ENCODE measurements at places on chromosomes 5 and 9.

GRCh38 chr5:172858511-172858989, 24.5 kb downstream of the ERGIC1 start:
- no peak for DNase-seq

DNA sequence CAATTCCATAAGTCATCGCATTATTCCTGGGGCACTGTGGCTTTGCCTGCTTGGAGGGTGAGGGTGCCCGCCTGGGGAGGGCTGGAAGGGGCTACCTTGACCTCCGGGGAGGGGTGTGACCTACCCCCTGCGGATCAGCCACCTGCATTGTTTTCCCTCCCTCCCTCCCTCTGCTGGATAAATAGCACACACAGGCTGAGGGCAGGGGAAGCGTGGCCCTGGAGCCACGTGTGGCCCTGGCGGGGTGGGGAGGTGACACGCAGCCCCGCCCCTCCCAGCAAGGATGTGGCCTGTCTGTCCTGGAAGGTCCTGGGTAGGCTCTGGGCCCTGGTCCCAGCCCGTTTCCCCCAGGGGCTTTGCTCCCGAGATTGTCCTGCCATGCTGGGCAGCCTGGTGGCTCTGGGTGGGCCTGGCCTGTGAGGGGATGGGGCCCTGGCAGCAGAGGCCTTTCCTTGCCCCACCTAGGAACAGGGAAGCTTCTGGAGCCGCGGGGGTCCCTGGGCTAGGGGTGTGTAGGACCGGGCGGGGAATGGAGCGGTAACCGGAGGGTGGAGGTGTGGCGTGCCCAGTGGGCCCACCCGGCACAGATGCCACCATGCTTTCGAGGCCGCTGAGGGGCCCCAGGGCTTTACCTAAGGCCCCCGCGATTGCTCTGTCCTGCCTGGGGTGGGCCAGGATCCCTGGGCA, 33.4 kb downstream of the RXRA start:
- no peak for DNase-seq

GRCh38 chr5:90558344-90559192, at the start of gene ADGRV1:
Gene ADGRV1 (plus strand): TSS chr5:90558797. CDS start chr5:90558896, 99 bp downstream.
- peak; percentile 11 for DNase-seq

- DNase-seq = no peak
These were observed 182.4 kb downstream of the CCDC171 start for GRCh38 chr9:15735083-15735857.

DNA sequence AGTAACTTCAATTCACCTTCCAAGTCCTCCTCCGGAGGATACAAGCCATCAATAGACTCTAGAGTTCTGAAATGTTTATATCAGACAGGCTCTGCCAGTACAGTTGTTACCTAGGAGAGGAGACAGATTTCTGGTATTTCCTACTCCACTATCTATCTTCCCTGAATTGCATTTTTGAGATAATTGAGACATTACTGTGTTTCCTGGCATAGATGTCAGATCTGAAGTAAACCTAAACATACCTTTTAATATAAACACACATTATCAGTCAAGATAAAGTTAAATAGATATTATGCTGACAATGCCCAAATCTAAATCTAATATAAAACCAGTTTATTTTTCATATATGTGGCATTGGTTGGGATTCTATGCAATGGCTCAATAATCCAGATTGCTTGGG, 8.2 kb upstream of the TYRP1 start:
- no peak for DNase-seq

GRCh38 chr5:73280386-73280785, 107.4 kb downstream of the TMEM174 start:
- DNase-seq = no peak

DNA sequence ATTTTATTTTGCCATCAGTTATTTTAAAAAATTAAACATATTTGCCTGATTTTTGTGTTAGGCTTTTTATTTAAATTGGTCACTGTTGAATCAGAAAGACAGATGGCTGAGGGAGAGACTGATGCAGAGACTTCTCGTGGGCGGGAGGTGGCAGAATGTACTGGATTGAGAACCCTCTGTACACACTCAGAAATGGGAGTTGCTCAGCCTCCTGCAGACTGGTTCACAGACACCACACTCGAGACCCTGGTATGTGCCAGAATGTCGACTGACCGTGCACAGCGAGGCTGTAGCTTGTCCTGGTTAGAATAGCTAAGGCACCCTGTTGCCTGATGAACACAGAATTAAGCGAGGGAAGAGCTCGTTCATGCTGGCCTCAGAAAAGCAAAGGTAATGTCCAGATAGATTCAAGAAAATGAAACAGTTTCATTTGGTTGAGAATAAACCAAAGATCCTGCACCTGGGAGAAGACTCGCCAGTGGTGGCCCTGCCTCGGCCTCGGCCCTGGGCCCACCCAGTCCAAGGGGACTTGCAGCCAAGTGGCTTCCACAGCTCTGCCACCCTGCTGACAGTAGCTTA, 71.3 kb upstream of the OTULINL start:
- no peak for DNase-seq

GRCh38 chr5:32264957-32265572, 47.7 kb downstream of the MTMR12 start:
- DNase-seq = no peak

- no peak for DNase-seq
These were observed 388.3 kb downstream of the NR2F1-AS1 start for GRCh38 chr5:93192683-93193082.

- DNase-seq = no peak
These were observed 261.0 kb downstream of the NSG2 start for GRCh38 chr5:174306345-174307030.

DNA sequence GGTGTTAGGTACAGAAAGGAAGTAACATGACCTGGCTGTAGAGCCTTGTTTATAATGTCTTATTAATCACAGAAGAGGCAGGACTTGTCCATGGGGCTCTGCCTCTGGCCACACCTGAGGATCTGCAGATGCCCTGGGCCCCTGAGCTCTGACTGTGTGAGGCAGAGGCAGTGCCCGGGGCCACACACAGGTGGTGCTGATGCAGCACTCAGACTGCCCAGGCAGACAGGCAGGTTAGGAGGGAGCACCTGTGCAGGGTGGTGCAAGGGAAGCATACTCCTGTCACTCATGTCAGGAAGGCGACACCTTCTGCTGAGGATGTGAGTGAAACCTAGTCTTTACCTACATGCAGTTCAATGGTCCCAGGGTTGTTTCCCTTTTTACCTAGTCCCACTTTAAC, 88.7 kb downstream of the CFAP90 start:
- DNase-seq = no peak

- DNase-seq = no peak
These were observed 556.6 kb upstream of the TUSC1 start for GRCh38 chr9:26234865-26235264.

- no peak for DNase-seq
These were observed 4.2 kb downstream of the MEGF10 start for GRCh38 chr5:127294829-127295228.

DNA sequence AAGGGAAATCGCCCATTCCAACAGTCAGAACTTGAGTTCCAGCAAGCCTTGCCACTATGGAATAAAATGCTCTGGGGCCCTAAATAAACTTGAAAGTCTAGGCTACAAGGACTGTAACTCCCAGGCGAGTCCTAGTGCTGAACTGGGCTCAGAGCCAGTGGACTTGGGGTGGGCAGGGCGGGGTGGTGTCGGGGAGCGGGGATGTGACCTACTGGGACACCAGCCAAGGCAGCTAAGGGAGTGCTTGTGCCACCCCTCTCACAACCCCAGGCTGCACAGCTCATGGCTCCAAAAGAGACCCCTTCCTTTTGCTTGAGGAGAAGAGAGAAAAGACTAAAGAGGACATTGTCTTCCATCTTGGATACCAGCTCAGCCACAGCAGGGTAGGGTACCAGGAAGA, 61.5 kb downstream of the MEIKIN start:
- DNase-seq = no peak

DNA sequence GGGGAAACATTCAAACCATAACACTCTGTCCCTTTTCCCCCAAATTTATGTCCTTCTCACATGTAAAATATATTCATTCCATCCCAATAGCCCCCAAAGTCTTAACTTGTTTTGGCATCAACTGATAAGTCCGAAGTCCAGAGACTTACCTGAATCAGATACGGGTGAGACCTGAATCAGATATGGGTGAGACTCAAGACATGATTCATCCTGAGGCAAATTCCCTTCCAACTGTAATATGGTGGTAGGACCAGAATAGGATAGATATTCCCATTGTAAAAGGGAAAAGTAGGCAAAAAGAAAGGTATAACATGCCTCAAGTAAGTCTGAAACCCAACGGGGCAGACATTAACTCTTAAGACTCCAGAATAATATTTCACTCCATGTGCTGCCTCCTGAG, 115.6 kb upstream of the CKMT2 start:
- DNase-seq = no peak

GRCh38 chr5:73234204-73234555, 61.2 kb downstream of the TMEM174 start:
- no peak for DNase-seq

- no peak for DNase-seq
These were observed 241.6 kb downstream of the FBXL7 start for GRCh38 chr5:15741591-15741990.

DNA sequence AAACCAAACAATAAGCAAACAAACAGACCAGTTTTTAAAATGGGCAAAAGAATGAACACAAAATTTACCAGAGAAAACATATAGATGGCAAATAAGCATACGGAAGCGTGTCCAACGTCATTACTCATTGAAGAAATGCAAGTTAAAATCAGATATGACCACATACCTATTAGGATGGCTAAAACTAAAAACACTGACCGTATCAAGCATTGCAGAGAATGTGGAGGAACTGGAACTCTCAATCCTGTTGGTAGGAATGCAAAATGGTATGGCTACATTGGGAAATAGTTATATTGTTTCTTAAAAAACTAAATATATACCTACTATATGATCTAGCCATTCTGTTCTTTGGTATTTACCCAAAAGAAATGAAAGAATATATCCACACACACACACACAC, 129.4 kb upstream of the ACO1 start:
- no peak for DNase-seq

DNA sequence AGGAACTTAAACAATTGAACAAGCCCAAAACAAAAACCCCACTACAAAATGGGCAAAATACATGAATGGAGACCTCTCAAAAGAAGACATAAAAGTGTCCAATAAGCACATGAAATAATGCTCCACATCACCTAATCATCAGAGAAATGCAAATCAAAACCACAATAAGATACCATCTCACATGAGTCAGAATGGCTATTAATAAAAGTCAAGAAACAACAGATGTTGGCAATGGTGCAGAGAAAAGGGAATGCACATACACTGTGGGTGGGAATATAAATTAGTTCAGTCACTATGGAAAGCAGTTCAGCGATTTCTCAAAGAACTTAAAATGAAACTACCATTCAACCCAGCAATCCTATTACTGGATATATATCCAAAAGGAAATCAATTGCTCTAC, 337.4 kb upstream of the GRIA1 start:
- no peak for DNase-seq

DNA sequence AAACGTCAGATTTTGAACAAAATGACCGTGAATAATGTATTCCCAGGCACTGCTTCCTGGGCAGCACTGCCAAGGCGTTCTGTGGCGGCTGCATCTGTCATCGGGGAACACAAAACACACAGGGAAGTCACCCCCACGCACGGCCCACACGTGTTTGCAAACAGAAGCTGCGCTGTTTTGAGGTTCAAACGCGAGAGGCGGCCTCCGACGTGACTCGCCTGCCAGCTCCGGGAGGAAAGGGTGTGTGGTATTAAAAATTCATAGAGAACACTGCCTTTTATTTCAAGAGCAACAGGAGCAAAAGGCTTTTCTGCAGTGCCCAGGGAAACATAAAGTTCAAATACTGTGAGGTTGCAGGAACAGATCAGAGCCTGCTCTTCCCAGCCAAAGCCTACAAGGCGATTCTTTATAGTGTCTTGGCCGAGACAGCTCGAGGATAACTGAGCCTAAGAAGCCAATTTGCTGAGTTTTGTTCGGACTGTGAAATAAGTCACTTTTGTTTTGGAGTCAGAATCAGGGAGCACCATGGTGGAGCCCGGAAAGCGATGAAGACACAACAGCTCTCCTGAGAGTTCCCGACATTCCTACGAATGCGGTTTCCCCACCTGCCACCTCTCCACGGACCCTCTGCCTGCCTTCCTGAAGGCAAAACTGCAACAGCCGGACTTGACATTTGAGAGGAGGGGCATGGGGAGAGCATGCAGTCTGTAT, 115.3 kb upstream of the IRX2 start:
- no peak for DNase-seq

DNA sequence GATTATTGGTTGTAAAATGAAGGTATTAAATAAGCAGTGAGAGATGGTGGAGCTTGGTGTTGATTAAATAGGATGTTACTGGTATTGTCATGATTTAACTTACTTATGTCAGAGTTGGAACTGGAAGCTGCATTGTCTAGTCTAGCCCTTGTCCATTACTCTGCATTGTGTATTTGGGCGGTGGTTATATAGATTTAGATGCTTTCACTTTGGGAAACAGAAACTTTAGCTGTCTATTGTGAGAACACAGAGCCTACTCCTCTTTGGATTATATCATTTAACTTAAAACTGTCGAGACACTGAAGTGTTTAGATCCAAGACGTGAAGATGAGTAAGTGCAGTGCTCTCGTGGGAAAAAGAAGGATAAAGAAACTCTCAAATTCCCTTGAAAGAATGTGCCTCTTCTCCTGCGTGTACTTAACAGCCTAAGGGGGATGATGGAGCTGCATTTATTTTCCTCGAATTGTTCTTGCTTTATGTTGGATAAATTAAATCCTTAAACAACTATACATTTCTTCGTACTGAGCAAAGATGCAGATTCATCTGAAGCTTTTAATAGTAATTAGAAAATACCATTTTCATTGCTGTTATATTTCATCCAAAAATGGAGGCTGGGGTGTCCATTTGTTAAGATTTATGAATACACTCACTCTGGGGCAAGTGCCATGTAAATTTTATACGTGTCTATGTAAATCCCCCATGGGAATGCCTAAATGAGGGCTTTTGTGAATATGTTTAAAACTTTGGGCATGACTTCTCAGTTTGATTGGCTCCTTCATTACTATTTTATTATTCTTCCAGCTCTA, 21.6 kb downstream of the FBXL7 start:
- no peak for DNase-seq

DNA sequence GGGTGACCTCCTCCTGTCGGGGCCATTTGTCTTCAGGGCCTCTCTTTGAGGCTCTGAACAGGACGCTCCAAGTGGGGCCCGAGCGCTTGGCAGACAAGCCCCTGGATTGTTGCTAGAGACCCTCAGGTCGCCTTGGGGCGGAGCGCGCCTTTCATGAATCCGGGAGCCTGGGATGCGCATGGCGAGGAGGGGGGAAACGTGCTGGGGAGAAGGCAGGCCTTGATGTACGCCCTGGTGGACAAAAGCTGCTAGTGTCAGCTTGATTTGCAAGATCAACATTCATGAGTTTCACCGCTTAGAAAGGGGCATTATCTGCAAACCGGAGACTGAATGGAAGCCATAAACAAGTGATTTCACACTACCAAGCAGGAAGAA, 226.3 kb downstream of the SMARCA2 start:
- DNase-seq = no peak

DNA sequence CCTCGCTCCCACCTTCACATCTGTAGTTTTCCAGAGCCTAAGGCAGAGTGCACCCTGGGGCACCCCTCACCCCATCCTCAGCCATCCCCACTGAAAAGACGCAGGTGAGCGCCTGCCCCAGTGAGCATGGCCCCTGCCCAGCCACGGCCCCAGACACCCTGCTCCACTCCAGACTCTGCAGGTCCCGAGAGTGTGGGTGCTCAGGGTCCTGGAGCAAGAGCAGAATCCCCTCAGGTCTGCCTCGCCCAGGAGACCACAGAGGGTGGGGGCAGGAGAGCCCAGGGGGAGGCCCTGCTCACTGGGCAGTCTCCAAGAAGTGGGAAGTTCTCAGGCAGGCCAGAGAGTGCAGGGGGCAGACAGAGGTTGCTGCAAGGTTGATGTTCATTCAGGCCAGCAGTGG, 158.6 kb upstream of the PPP1R26 start:
- DNase-seq = no peak

GRCh38 chr5:123756318-123756665, 244.3 kb downstream of the CSNK1G3 start:
- DNase-seq = no peak
